ENCODE measurements at places on chromosomes 1 and 21. TPM values are rescaled to one million over a fixed set of nuclear protein-coding genes. Genes with fewer than 3 reads are reported as not detected.

TMCC2 gene
- 3.3 TPM for total RNA-seq

IQCC gene
- 1.4 TPM for total RNA-seq

CELF3 gene
- total RNA-seq: not detected

BACH1 gene
- total RNA-seq: 75.2 TPM

CA6 gene
- not detected for total RNA-seq

SERTAD4 gene
- 22.2 TPM for total RNA-seq

SLAMF9 gene
- total RNA-seq: 0.59 TPM
